Choroid plexus epithelial cell (primary cell): ENCODE measurements at places on chromosomes 1 and 21.
A peak's percentile ranks its signal among the peaks of the same experiment; 100 is the strongest.

- no peak for DNase-seq
Observed at GRCh38 chr1:202221911-202222909, 28.6 kb downstream of the LGR6 start.

DNA sequence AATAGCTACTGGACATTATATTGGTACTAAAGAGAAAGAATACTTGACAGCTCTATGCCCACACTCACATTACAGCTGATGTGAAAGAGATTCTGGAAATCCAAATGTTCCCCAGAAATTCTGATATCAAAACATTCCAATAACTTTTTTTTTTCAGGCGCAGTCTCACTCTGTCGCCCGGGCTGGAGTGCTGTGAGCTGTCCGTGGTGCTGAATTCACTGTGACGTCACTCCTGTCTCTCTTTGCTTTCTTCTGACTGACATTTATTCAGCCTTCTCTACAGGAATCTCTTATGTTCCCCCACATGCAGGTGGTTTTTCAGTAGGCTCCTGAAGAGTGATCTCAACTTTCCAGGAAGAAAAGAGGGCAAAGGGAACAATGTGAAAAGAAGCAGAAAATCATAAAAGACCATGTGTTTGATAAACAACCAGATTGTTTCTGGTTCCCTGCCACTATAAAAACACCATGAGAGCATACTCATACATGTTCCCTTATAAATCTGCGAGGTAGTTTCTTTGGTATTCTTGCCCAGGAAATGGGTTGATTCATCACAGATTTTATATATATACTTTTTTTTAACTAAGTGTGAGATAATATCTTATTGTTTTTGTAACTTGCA, 6.2 kb downstream of the S100A7A start:
- peak; percentile 66 for DNase-seq

DNA sequence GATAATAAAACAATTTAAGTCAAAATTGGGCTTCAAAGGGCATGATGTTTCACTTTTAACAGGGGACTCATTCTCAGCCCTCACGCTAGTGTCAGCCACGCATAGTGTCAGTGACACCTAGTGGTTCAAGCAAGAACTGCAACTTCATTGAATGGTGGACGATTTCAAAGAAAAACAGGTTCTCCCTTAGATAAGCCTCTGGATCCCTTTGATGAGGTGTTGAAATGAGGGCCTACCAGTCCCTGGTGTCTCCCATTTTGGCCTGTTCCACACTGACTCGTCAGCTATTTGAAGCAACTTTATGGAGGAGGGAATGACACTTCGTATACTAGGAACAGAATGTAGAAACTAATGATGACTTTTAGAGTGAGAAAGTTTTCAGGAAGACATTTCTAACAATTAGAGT, 56.2 kb downstream of the FCRL5 start:
- peak; percentile 44 for DNase-seq

GRCh38 chr1:200040481-200041138, 13.1 kb downstream of the NR5A2 start:
- DNase-seq = peak; percentile 48

GRCh38 chr21:46005481-46005881, 23.9 kb downstream of the COL6A1 start:
- DNase-seq = no peak

DNA sequence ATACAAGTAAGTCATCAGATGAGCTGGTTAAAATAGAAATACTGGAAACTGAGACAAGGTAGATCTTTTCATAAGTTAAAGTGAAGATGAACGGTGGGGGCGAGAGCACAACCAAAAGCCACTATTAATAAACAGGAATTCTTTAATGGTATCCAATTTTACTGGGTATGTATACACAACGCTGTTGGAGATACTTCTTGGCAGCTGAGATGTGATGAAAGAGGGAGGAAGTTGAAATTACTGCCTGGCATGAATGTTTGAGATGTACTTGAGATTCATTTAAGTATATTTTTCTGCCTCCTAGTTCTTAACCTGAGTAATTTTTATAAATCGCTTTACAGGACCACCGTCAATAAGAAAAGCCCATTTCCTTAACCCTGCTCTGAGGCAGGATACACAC, 110.0 kb upstream of the ZRANB2 start:
- no peak for DNase-seq

- peak; percentile 21 for DNase-seq
Observed at GRCh38 chr1:199297174-199297573, 658.3 kb downstream of the PTPRC start.

- DNase-seq = no peak
Observed at GRCh38 chr1:6071219-6071618, 25.5 kb downstream of the KCNAB2 start.

DNA sequence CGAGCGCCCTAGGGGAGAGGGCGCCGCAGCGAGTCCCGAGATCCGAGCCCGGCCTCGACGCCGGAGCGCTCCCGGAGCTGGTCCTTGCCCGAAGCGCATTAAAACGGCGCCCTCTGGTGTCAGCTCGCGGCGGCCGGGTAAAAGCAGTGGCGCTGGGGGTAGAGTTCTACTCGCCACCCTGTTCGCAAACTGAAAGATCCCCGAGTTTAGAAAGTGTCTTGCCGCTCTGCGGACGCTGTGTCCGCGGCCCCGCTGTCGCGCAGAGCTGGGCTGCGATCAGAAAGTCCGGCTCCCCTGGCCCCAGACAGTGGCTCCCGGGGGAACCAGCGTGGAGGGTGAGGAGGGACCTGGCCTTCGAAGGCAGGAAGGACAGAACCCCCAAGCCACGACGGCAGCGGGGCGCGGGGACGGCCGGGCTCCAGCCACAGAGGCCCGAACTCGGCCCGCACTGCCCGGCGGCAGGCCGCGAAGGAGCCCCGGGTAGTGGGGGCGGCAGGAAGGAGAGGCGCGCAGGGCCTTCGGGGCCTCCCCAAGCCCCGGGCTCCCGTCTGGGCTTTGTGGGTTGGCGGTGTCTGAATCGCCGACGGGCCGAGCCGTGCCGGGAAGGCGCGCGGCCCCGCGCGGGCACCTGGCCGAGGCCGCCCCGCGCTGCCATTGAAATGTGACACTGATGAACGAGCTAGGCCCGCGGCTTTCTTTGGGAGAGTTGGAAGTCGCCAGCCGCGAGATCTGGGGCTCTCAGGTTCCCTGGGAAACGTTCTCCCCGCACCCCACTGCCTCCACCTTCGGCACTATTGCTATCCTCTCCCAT, 39.1 kb upstream of the NFIA start:
- DNase-seq = peak; percentile 79

GRCh38 chr1:57222307-57222706, 201.6 kb downstream of the DAB1 start:
- DNase-seq = no peak

- DNase-seq = peak; percentile 56
Observed at GRCh38 chr21:44331650-44332307, 7.4 kb downstream of the CFAP410 start.

GRCh38 chr1:172699111-172699510, 40.2 kb downstream of the FASLG start:
- DNase-seq = peak; percentile 76

GRCh38 chr1:58781541-58782177, 2.2 kb downstream of the JUN start:
- peak; percentile 80 for DNase-seq

DNA sequence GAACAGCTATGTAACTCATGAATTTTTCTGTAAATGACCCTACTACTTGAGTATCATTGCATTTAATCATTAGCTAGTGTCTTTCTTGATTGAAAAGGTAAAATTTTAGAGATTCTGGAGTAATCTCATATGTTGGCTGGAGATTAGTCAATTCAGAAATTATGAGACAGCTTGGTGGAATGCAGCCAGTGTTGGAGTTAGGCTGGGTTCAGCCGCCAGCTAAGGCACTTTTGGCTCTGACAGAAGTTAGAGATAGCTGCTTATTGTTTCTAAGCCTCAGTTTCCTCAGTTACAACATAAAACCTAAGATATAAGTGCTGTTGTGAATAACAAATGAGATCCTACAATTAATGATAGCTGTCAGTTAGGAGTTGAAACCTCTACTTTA, 49.4 kb downstream of the TBCE start:
- peak; percentile 57 for DNase-seq

GRCh38 chr1:60428127-60428526, 354.6 kb upstream of the C1orf87 start:
- peak; percentile 42 for DNase-seq

GRCh38 chr1:8328271-8328670, 10.4 kb downstream of the SLC45A1 start:
- DNase-seq = no peak

DNA sequence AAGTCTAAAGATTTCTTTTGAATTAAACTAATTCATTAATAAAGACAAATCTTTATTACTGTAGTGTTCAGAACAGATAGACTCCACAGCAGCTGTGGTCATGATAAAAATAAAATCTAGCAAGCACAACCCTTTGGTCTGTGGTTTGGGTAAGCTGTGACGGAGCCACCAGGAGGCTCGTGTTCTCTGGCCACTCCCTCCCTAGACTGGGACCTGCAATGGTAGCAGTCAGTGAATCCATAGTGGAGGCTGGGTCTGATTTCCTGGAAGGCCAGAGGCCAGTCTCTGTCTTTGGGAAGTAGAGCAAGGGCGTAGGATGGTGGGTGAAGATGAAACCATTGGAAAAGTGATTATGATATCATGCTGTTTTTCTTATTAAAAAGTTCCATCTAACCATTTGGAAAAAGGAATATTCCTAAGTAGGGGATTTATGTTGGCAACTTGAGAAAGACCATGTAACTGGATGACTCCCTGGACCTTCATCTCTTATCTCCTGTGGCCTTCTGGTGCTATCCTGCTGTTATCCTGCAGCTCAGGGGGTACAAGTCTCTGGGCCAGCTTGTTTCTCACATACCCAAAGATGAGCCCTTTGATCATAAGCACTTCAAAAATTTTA, 39.0 kb downstream of the TENT5C start:
- no peak for DNase-seq

DNA sequence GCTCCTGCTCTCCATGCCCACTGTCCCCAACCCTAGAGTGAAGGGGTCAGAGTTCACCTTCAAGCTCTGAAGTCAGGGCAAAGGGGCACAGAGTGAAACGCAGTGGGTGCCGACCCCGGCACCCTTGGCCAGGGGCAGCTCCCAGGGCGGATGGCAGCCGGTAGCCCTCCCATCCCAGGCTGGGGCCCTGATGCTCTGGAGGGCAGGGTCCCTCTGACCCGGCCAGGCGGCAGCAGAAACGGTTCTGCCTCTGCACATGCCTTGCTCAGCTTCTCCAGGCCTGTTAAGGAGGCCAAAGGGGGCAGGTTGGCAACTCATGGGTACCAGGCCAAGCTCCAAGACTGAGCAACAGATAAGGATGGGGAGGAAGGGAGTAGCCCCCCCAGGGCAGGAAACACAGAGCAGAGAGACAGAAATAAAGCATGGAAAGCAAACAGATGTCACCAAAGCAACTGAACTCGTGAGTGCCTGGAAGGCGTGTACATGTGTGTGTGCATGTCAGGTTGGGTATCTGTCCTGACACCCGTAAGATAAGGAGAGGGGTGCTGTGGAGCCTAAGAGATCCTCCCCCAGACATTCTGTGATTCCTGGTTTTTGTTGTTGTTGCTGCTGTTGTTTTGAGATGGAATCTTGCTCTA, 112.3 kb upstream of the IFFO2 start:
- no peak for DNase-seq

GRCh38 chr1:167905182-167905581, 8.8 kb downstream of the ADCY10 start:
- peak; percentile 76 for DNase-seq

DNA sequence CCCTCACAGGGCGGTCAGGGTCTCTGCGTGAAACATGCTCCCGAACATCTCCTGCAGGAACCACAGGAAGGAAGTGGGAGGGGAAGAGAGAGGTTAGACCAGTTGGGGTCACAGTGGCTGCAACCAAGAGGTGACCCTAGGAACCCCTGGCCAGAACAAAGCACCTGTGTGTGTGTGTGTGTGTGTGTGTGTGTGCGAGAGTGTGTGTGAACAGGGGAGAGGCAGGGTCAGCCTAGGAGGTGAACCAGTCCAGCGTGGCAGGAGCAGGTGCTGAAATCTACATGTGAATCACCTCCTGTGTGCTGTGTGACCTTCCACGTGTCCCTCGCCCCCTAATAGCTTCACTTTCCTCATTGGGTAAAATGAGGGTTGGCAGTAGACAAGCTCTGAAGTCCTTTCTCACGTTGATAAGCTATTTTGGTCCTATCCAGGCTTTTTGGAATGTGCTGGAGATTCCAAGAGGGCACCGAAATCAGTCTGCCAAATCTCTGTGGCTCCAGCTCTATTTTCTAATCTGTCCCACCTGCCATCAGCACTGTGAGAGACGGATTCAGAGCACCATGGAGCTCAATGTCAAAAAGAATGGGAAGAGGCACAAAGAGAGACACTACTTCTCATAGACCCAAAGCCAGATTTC, 27.8 kb downstream of the SLC26A9 start:
- DNase-seq = no peak
